Stimulated activated CD8-positive, alpha-beta memory T cell treated with anti-CD3 and anti-CD28 coated beads, Interleukin-4, amount 100 ng/mL, for 4 hours (primary cell): ENCODE measurements at places on chromosomes 3 and 15.

GRCh38 chr15:69288531-69289341, 10.0 kb upstream of the PAQR5 start:
- no peak for DNase-seq

DNA sequence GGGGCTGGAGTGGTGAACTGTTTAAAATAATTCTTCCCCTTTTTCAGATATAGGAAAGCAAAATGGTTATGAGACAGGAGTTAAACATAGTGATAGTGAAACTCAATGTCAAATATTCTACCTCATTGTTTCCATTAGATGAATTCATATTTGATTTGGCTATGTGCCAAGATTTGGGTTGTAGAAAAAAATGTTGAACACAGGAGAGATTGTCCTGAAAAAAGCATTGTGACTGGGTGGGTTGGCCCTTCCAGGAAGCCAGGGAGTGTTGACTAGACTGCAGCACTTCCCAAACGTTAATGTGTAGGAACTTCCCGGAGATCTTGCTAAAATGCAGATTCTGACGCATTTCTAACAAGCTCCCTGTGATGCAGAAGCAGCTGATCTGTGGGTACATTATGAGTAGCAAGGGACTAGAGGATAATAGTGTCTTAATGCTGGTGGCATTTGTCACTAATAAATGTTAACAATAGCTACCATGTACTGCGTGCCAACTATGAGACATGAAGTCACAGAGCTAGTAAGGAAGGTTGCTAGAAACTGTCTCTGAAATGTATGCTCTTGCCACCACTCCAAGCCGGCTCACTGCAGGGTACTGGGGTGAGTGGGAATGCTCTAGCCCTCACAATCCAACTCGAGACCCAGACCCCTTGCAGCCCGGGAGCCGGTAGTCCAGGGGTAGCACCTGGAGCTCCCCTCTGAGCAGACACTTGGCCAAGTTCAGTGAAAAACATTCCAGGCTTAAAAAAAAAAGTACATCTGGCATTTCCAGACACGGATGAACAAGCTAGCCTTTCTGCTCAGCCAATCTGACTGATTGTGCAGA, 120.6 kb downstream of the CD47 start:
- no peak for DNase-seq

DNA sequence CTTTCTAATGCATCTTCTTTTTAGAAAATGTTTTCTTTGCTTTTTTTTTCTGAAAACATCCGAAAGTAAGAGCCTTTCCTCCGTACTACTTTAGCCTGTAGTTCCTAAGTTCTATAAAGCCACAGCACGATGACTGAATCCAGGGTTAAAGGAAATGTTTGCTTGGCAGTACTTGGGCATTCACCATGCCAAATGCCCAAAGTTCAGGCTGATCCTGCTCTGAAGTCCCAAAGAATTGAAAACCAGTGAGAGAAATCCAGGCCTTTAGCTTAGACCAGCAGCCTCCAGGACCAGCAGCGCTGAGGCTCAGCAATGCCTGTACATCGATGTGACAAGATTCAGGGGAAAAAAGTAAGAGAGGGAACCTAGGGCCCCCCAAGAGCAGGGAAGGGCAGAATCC, 35.1 kb downstream of the CCK start:
- DNase-seq: no peak

DNA sequence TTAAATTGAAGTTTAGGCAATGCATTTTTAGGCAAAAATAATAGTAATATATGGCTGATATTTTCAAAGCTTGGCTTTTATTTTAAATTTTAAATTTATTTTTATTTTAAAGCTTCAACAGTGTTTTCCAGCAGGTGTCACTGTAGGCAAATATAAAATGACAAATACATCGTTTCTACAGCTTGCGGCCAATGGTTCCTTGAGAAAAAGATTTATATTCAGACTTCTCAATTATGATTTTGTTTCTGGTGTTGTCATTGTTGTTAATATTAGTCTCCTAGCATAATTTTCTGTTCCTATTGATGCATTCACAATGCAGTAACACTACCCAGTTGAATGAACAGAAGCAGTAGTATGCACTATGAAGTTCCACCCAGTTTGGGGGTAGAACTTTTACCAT, 220.7 kb upstream of the DNAJC19 start:
- no peak for DNase-seq

GRCh38 chr3:9100513-9100894, 137.2 kb upstream of the RAD18 start:
- no peak for DNase-seq

DNA sequence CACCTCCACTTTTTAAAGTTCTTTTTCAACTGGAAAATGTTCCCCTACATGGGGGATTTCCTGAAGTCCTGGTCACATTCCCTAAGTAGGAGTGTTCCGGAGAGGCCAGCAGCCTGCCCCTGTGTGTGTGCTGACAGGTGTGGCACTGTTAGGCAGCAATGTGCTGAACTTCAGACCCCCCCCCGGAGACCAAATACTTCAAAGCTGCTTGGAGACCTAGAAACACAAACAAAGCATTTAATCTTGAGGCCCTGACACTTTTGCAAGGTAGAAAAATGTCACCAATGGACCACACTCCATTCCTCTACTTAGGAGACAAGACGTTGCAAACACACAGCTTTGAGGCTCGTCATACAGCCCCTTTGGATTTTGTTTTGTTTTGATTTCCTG, 259.6 kb upstream of the CTNNB1 start:
- no peak for DNase-seq

GRCh38 chr3:52325686-52326085, 9.6 kb downstream of the DNAH1 start:
- no peak for DNase-seq

DNA sequence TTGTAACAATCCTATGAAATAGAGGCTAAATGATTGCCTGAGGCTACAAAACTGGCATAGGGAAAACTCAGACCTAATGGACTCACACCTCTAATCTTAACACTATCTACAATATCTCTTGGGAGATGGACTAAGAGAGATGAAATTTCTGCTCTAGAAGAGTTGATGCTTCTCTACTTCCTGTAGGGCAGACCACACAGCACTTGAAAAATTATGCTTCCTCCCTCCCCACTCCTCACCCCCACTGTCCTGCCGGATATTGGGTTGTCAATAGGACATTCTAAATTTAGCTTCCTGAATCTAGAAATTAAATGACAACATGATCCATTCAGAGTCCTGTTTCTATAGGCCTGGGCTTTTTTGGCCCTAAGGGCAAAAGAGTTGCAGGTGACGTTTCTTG, 295.6 kb downstream of the GAP43 start:
- no peak for DNase-seq

DNA sequence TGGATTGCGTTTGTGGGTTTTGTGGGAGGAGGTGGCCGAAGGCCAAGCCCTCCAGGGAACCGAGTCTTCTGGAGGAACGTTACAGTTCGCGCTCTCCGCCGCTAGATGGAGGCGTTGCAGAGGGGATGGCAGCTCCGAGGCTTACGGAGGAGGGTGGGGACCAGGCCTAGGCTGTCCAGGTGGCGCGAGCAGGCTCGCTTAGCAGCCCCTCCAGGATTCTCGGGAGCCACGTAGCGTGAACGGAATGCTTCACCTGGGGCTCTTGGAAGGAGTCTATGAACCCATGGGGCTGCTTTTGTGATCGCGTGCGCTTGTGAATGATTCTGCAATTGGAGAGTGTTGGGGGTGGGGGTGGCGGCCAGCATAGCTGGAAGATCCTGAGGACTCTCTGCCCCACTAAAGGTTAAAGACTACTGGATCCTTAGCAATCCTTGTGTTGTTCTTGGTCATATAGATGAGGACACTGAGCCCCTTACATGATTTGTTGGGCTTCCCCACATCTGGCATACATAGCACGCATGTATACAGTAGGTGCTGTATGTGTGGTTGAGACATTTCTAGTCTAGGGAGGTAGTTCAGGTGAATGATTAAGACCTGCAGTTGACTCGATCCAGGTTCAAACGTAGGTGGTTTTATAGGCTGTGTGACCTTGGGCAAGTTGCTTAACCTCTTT, 25.7 kb downstream of the FAM3D start:
- DNase-seq: peak; percentile 6

DNA sequence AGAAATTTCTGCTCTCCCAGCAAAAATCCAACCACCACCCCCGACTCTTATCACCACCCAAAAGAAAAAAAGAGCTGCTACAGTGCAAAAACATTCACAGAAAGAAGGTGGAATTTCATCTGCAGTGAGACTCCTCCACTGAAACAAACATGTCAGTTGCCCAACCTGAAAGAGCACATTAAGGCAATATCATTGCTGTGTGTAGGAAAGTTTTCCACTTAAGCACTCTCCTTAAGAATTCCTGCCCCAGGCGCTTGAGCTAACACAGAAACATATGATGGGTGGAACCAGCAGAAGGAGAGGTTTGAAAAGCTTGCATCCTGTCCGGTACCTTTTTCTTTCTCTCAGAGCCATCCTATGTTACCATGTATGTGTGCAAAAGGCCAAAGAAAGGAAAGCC, 200.8 kb upstream of the GADL1 start:
- DNase-seq: no peak

GRCh38 chr15:90497376-90497775, 32.3 kb upstream of the CRTC3 start:
- DNase-seq: no peak

DNA sequence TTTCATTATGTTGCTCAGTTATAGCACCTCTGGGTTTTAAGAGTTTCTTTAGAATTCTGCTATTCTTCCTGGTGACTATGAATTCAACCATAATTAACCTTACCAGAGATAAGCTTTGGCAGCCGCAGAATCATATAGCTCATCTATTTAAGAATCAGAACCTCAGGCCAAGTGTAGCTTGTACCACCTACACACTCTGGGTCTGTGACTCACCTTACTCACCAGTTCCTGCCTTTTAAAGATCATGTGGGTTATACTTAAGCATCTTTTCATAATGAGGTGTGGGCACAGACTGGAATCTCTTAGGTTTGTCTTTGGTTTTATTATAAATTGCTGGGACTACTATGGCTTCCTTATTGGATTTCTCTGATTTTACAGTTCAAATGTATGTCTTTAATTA, 21.9 kb downstream of the CDV3 start:
- no peak for DNase-seq

- no peak for DNase-seq
Measured at GRCh38 chr3:100525753-100526612, 33.6 kb downstream of the TMEM45A start.

DNA sequence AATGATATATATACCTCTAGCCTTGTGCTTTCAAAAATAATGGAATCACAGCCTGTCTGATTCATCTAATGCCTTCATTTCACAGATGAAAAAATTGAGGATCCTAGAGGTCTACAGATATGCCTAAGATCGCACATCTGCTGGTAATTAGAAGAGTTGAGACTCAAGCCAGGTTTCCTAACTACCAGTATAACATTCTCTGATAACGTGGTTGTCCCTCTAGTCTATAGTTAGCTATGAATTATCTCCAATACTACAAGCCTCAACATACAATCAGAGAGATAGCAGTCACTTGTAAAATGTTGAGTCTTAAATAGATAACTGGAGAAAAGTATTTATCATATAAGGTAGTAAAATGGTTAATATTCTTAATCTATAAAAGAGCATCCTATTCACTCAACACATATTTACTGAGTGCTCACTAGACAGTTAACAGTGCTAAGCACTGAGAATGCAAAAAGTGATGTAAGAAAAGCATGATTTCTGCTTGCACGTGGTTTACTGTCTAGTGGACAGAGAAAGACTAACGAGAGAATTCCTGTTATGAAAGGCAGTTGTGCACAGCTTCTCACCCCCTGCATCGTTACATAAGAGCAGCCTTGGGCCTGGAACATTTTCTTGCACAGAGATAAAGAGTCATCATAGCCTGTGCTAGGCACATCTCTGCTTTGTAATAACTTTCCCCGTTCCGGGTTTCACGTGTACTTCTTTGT, 4.9 kb upstream of the ENTPD3 start:
- DNase-seq: no peak

DNA sequence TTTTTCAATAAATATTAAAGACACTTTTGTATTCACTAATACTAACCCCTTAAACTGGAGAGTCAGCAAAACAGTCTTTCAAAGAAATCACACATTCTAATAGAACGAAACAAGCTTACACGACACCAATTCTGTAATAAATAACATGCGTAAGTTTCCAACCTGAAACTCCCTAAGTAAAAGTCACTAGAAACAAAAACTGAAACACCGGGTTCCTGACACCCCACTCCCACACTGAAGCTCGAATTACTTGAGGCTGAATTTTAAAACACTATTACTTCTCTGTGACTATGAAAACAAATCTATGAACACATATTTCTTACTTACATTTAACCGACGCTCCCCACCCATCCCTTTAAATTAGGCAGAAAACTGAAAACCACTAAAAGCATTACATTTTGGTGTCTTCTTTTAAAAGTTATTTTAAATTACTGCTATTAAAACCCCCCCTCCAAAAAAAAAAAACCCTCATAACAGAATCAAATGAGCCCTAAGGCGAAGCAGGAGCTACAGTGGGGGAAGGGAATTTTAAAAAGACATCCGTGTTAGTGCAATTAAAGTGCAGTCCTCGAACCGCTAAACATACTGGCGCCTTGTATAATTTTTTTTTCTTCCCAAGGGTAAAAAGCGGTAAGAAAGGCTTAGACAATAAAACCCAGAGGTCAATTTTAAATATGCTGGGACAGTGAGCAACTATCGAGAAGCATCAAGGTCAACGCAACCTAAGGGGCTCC, 878 bp downstream of the SPPL2A start:
- DNase-seq: no peak

DNA sequence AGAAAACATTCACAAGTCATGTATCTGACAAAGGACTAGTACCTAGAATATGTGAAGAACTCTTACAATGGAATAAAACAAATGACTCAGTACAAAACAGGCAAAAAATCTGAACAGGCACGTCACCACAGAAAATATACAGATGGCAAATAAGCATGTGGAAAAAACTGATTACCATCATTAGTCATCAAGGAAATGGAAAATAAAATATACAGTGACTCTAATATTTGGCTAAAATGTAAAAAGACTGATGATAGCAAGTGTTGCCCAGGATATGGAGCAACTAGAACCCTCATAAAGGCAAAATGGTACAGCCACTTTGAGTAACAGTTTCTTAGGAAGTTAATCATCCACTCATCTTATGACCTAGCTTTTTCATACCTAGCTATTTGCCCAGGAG, 95.8 kb upstream of the ABHD17C start:
- no peak for DNase-seq

DNA sequence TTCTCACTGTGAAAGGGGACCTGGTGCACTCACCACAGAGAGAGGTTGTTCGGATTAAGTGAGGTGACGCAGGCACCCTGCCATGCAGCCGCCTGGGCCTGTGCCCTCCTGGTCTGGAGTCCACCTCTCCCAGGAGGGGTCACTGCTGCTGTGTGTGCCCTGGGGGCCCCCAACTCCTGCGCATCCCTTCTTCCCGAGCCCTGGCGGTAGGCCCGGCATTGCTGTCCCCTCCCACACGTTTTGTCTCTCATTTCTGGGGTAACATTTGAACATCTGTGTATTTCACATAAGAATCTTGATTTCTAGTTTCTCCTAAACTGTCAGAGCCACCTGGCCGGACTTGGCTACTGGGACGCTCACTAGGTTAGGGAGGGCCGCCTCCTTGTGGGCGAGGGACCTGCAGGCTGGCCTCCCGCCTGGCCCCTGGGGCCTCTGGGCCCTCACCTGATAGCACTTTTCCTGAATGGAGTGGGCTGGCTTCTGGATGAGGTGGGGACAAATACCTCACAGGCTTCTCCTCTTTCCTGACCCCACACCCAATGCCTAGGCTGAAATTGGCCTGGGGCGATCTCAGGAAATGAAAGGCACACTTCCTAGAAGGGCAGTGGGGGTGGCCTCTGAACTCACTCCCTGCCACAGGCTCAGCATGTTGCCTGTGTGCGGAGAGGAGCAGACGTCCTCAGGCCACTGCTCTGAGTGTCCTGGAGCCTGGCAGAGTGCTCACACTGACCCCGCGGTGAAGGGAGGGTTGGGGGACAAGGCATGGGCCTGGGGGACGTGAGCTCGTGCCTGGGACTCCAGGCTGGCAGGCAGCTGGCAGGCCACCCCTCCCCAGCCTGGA, 104.2 kb upstream of the PRR23E start:
- DNase-seq: no peak
